Mesendoderm (in vitro differentiated cells): ENCODE measurements at places on chromosomes 5 and 9.
A peak's percentile ranks its signal among the peaks of the same experiment; 100 is the strongest.

GRCh38 chr9:128635266-128636023 lies 21.2 kb downstream of the DYNC2I2 start:
- DNase-seq: peak; percentile 99
- H3K4me3 ChIP-seq: no peak overlapping the region
- peak overlapping the region; percentile 6 for H3K27ac ChIP-seq

GRCh38 chr9:127237801-127238200 lies 26.8 kb upstream of the GARNL3 start:
- H3K4me1 ChIP-seq: no peaks in the 10 kb centered on the region
- no peak for DNase-seq
- H3K4me3 ChIP-seq: no peak overlapping the region

DNA sequence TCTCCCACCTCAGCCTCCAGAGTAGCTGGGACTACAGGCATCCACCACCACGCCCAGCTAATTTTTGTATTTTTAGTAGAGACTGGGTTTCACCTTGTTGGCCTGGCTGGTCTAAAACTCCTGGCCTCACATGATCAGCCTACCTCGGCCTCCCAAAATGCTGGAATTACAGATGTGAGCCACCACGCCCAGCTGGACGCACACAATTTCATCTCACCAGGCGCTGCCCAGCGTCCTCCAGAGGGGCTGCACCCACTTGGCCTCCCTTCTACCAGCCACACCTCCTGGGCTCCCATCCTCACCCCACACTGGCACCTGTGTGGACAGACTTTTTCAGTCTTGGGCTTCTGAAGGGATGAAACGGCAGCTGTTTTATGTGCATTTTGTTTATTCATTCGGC lies 3.8 kb upstream of the EXOC3 start:
- no peaks in the 10 kb centered on the region for H3K36me3 ChIP-seq
- no peak overlapping the region for H3K4me3 ChIP-seq
- H3K27ac ChIP-seq: no peak overlapping the region
- H3K4me1 ChIP-seq: peaks cover 2% of the 10 kb centered on the region

GRCh38 chr5:38574009-38574408 lies 17.6 kb upstream of the LIFR start:
- no peaks in the 10 kb centered on the region for H3K4me1 ChIP-seq
- no peak overlapping the region for H3K27ac ChIP-seq
- no peak overlapping the region for H3K4me3 ChIP-seq
- H3K36me3 ChIP-seq: no peaks in the 10 kb centered on the region

DNA sequence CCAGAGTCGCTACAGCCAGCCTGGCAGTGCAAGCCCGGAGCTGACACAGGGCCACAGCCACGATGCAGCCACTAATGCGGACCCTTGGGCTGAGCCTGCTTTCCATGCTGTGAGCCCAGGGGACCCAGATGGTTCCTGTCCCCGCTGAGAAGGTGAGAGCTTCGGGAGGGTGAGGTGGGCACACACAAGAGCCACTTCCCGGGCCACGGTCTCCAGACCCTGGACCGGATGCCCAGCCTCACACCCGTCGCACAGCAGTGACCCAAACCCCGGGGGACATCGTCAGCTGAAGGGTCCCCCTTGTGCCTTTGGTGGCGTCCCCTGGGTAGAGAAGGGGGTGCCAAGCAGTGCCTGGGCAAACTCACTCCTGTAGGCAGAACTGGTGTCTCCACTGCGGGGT lies 13.4 kb downstream of the PAEP start:
- no peak for DNase-seq
- no peaks in the 10 kb centered on the region for H3K36me3 ChIP-seq
- no peaks in the 10 kb centered on the region for H3K27me3 ChIP-seq

- no peak overlapping the region for H3K4me3 ChIP-seq
- no peaks in the 10 kb centered on the region for H3K4me1 ChIP-seq
These were observed 238.8 kb downstream of the ZNF608 start for GRCh38 chr5:124507688-124508087.

GRCh38 chr9:15999422-16000339 lies 446.8 kb downstream of the CCDC171 start:
- peaks cover 3% of the 10 kb centered on the region for H3K4me1 ChIP-seq
- peak; percentile 33 for DNase-seq
- H3K27me3 ChIP-seq: no peaks in the 10 kb centered on the region
- H3K36me3 ChIP-seq: no peaks in the 10 kb centered on the region
- no peak overlapping the region for H3K27ac ChIP-seq

GRCh38 chr5:127580731-127581130 lies 63.3 kb downstream of the PRRC1 start:
- no peak for DNase-seq
- H3K36me3 ChIP-seq: no peaks in the 10 kb centered on the region
- H3K4me1 ChIP-seq: no peaks in the 10 kb centered on the region
- no peak overlapping the region for H3K4me3 ChIP-seq
- no peaks in the 10 kb centered on the region for H3K27me3 ChIP-seq

DNA sequence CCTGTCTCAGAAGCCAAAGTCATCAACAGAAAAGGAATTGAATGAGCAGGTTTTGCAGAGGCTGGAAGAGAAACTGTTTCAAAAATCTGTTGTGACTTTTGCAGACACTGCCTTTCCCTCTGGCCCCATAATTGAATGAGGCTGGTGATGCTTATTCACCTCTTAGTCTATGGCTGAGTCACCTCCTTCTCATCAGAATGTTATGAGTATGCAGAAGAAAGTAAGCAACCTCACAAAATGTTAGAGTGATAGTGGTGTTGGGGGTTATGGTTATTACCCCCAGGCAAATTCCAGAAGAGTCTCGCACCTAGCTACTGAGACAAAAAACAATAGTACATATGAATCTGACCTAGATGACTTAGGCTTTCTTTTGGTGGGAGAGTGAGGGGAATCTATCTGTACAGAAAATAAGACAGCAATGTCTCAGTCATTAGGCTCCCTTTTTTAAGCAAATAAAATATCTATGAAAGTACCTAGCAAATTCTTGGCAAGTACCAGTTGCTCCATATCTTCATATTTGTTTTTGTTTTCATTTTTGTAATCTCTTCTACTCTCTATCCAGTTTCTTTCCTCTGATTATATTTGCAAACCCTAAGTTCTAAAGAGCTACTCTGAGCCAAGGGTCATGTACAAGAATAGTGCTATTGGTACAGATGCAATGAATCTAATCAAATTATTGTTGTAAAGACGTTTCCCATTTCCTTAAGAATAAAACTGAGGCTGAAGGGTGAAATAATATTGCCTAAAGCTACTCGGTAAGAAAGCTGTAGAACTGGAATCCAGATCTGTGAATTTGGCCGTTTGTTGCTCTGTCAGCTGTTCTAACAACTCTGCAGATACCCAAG lies 498.1 kb upstream of the TNC start:
- H3K4me1 ChIP-seq: no peaks in the 10 kb centered on the region
- H3K27ac ChIP-seq: no peak overlapping the region

DNA sequence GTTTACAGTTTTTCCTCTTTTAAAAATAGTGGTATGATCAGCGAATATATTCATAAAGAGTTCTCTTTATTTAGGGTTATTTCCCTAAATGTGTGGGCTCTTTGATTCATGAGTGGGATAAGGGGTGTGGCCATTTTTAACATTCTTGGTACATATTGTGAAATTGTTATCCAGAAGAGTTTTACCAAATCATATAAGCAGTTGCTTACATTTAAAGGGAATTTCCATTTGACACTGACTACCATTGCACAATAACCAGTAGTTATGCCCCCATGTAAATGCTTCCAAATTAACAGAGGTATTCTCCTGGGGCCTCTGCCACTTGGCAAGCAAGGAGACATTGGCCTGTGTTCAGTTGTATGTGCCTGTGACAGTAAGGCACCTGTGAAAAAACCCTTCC lies 27.2 kb downstream of the SLC25A48 start:
- DNase-seq: no peak
- H3K36me3 ChIP-seq: no peaks in the 10 kb centered on the region
- no peak overlapping the region for H3K4me3 ChIP-seq

- no peak overlapping the region for H3K4me3 ChIP-seq
- H3K4me1 ChIP-seq: peaks cover 4% of the 10 kb centered on the region
- no peaks in the 10 kb centered on the region for H3K36me3 ChIP-seq
- DNase-seq: peak; percentile 79
- H3K27me3 ChIP-seq: no peaks in the 10 kb centered on the region
These were observed 64.0 kb downstream of the POU5F2 start for GRCh38 chr5:93677359-93677891.

DNA sequence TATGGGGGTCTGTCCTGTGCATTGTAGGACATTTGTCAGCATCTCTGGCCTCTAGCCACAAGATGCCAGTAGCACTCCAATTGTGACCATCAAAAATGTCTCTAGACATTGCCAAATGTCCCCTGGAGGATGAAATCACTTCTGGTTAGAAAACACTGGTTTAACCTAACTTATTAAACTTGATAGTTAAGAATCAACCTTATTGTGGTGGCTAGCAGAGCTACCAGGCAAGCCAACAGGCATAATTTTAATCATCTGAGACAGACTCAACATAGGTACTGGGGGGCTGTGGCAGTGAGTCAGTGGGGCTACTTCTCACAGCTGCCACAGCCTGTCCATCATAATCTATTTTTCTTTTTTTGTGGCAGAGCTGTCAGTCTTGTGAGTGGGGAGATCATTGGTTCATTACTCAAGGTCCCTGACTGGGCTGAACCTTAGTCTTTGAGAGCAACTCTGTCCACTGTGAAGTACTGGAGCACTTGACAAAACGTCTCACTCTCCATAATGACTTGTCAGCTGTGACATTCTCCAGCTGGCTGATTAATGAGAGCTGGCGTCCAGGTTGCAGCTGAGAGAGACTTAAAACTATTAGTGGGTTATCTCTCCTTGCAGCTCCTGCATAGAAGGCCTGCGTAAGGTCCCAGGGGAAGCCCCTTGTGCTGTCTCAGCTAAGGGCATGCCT lies 107.9 kb downstream of the DCP2 start:
- no peak overlapping the region for H3K27ac ChIP-seq
- H3K4me3 ChIP-seq: no peak overlapping the region
- no peak for DNase-seq
- peaks cover 1% of the 10 kb centered on the region for H3K4me1 ChIP-seq
- peaks cover 9% of the 10 kb centered on the region for H3K36me3 ChIP-seq

- no peak for DNase-seq
- H3K27me3 ChIP-seq: no peaks in the 10 kb centered on the region
- H3K4me3 ChIP-seq: no peak overlapping the region
- no peaks in the 10 kb centered on the region for H3K36me3 ChIP-seq
- H3K4me1 ChIP-seq: no peaks in the 10 kb centered on the region
These were observed 2225.3 kb upstream of the C9orf72 start for GRCh38 chr9:29798599-29798998.

GRCh38 chr9:71885467-71885866 lies 25.5 kb downstream of the ABHD17B start:
- H3K27me3 ChIP-seq: no peaks in the 10 kb centered on the region
- DNase-seq: no peak
- no peak overlapping the region for H3K4me3 ChIP-seq
- H3K36me3 ChIP-seq: no peaks in the 10 kb centered on the region
- H3K27ac ChIP-seq: no peak overlapping the region

GRCh38 chr5:1746371-1747078 lies 53.1 kb downstream of the MRPL36 start:
- no peak overlapping the region for H3K27ac ChIP-seq
- no peaks in the 10 kb centered on the region for H3K27me3 ChIP-seq
- H3K4me1 ChIP-seq: no peaks in the 10 kb centered on the region
- no peak overlapping the region for H3K4me3 ChIP-seq
- DNase-seq: no peak
- H3K36me3 ChIP-seq: no peaks in the 10 kb centered on the region

- no peak for DNase-seq
- peaks cover 5% of the 10 kb centered on the region for H3K4me1 ChIP-seq
- peaks cover 2% of the 10 kb centered on the region for H3K36me3 ChIP-seq
- H3K27ac ChIP-seq: no peak overlapping the region
These were observed 24.3 kb downstream of the PTPA start for GRCh38 chr9:129135476-129135875.

DNA sequence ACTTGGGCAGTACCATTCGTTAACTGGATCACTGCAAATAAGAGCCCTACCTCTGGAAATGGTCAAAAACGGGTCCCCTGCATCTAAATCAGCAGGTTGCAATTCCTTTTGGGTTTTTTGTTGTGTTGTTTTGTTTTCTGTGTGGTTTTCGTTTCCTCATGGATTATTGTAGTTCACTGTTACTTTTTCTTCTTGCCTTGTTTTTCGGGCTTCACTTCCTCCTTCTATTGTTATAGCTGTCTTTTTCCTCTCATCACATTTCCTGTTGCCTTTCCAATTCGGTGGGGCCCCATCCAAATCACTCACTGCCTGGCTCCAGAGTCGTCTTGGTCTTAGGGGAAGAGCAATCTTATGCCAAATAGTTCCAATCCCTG lies 8.7 kb upstream of the SSBP2 start:
- no peaks in the 10 kb centered on the region for H3K27me3 ChIP-seq
- no peak overlapping the region for H3K27ac ChIP-seq
- H3K4me3 ChIP-seq: no peak overlapping the region
- H3K36me3 ChIP-seq: no peaks in the 10 kb centered on the region

DNA sequence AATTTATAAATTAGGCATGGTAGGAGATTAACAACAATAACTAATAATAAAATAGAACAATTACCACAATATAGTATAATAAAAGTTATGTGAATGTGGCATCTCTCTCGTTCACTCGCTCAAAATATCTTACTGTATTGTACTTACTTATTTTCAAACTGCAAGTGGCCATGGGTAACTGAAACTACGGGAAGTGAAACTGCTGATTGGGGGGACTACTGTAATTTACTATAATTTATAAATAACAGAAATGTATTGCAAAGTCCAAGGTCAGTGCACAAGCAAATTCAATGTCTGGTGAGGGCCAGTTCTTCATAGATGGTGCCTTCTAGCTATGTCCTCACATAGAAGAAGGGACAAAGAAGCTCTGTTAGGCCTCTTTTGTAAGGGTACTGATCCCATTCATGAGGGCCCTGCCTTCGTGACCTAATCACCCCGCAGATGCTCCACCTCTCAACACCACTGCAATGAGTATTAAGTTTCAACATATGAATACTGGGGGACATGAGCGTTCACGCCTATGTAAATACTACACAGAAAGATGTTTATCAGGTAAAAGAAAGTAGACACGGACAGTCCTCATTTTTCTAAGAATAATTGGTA lies 39.0 kb downstream of the KCNIP1 start:
- no peak overlapping the region for H3K27ac ChIP-seq
- no peak overlapping the region for H3K4me3 ChIP-seq
- no peaks in the 10 kb centered on the region for H3K4me1 ChIP-seq
- DNase-seq: no peak
- no peaks in the 10 kb centered on the region for H3K36me3 ChIP-seq

- H3K36me3 ChIP-seq: no peaks in the 10 kb centered on the region
- H3K27me3 ChIP-seq: no peaks in the 10 kb centered on the region
- H3K27ac ChIP-seq: no peak overlapping the region
- peaks cover 2% of the 10 kb centered on the region for H3K4me1 ChIP-seq
- H3K4me3 ChIP-seq: no peak overlapping the region
These were observed 376.4 kb downstream of the DEPDC1B start for GRCh38 chr5:60323596-60323995.

- no peaks in the 10 kb centered on the region for H3K36me3 ChIP-seq
- peak; percentile 37 for DNase-seq
- H3K27me3 ChIP-seq: no peaks in the 10 kb centered on the region
- no peak overlapping the region for H3K27ac ChIP-seq
- no peaks in the 10 kb centered on the region for H3K4me1 ChIP-seq
These were observed 55.9 kb downstream of the OTULIN start for GRCh38 chr5:14720236-14720923.
